ENCODE measurements at places on chromosomes 2 and 18.

DNA sequence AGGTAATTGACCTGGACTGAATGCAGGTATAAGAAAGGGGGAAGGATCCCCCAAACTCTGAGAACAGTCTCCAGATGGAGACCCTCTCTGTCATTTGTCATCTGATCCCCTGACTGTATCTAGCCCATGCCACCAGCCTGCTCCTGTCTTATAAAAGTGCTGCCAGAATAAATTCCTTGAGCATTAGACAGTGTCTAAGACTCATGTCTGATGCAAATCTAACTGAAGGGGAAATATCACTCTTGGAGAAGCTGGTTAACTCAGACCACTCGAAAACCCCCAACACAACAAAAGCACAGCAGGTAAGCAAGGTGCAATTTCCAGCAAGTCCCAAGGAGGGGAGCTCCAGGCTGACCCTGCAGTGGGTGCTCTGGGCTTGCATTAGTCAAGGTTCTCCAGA is 40.9 kb upstream of the KDM3A start:
- DNase-seq = no peak

DNA sequence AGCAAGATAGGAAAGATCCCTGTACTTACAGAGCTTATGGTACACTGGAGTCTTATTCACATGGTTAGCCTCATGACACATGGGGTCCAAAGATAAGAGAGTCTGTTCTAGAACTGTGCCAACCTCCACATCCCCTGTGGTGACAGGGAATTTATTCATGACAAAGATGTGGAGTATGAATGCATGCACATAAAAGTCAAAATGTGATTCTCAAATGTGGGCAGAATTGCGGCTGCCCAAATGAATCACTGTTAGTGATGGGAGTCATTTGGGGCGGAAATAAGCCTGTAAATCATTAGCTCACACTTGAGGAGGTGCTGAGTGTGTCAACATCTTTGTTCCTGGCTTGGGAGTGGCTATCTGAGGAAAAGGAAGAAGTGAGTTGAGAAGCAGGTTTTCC is 560.6 kb downstream of the SLC4A3 start:
- no peak for DNase-seq

DNA sequence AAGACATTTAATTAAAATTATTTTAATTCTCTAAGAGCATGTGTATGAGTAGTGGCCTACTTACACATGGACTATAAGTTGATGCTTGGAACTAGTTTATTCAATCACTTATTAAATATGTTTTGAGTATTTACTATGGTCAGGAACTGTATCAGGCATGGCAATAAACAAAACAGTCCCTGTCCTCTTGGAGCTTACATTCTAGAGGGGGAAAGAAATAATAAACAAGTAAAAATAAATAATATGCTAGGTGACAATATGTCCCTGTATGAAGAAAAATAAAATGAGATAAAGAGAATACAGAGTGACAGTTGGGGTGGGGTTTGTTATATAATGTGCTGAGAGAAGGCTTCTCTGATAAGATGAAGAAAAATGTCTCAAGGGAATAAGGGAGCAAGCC is 74.5 kb downstream of the MYO3B start:
- DNase-seq = no peak

DNA sequence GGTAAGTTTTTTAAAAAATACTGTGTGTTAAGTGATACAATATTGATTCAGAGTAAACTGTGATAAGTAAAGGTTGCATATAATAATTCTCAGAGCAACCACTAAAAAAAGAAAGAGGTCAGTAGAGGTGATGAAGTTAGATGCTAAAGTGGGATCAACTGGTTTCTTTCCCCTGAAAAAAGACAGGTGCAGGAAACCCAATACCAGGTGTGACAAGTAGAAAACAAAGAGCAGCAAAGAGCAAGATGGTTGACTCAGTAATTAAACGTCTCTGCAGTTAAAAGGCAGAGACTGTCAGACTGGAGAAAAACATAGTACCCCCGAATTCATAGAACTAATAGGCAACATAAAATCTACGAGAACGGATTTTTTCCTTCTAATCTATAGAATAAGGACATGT is 128.3 kb downstream of the ATP9B start:
- no peak for DNase-seq

- no peak for DNase-seq
These were observed 8.8 kb upstream of the PRSS56 start for GRCh38 chr2:232511336-232511890.

GRCh38 chr2:11738589-11739436 is 7.6 kb upstream of the LPIN1 start:
- DNase-seq = peak; percentile 36

GRCh38 chr2:169664600-169664977 is 29.6 kb downstream of the CFAP210 start:
- no peak for DNase-seq

DNA sequence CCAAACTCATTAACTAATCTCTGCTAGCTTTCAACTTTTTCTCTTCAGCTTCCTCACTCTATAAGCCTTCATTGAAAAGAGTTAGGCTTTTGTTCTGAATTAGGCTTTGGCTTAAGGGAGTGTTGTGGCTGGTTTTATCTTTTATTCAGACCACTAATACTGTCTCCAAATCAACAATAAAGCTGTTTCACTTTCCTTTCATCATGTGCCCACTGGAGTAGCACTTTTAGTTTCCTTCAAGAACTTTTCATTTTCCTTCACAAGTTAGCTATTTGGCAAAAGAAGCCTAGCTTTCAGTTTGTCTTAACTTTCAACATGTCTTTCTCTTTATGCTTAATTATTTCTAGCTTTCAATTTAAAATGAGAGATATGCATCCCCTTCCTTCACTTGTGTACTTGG is 271.7 kb upstream of the FSIP2 start:
- no peak for DNase-seq

GRCh38 chr18:43080671-43081070 is 34.8 kb downstream of the RIT2 start:
- DNase-seq = no peak

- DNase-seq = no peak
These were observed 424.0 kb downstream of the DSC3 start for GRCh38 chr18:30618567-30618966.

GRCh38 chr18:49023938-49024803 is 73.4 kb upstream of the SMAD7 start:
- DNase-seq = no peak

DNA sequence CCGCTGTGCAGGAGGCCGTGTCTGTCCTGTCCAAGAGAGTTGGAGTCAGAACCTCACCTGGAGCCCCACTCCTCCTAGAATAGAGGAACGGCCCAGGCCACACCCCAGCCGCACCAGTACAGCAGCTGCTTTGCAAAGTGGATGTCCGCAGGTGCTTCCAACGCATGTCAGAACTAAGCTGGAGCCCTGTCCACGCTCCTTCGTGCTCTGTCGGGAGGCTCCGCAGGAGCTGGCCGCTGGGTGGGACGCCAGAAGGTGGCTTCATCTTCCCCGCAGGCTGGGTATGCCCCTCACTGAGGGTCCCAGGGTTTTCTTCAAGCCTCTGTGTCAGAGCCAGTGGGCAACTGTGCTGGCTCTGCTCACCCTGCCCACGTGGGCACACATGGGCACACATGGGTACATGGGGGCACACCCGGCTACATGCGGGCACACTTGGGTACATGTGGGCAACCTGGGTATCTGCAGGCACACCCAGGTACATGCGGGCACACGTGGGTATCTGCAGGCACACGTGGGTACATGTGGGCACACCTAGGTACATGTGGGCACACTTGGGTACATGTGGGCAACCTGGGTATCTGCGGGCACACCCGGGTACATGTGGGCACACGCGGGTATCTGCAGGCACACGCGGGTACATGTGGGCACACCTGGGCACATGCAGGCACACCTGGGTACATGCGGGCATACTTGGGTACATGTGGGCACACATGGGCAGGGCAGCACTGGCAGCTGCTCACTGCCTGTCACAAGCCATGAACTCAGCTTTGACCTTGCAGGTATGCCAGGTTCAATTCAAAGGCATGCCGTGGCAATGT is 67.1 kb upstream of the CTDP1 start:
- DNase-seq = no peak

DNA sequence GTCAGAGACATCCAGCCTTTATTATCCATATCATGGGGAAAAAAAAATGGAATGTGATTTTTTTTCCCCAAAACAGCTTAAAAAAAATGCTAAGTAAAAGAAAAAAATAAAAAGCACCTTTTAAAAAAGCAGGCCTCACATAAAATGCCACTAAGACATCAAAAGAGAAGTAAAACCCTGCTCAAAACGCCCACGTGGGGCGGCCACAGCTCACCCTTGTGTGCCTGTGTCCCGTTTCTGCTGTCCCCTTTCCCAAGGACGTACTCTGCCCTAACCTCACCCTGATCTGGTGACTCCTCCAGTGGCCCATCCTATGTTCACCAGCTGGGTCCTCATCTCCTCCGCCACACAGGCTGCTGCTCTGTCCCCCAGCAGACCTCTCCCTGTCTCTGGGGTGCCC is 125.4 kb downstream of the NEDD4L start:
- no peak for DNase-seq

DNA sequence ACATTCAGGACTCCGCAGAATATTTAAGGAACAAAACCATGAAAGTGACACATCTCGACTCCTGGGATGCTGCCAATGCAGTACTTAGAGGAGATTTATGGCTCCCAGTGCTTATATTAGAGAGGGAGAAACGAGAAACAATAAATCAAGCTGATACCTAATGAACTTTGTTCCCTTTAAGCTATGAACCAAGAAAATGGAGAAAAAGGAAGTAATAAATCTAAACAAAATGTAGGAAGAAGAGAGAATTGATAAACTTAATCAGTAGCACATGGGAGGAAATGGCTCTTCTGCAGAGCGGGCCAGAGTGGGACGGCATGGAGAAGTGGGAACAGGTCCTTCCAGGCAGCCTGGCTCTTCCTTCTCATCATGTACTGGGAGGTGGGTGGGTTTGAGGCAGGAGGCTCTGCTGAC is 42.7 kb downstream of the NPPC start:
- no peak for DNase-seq

DNA sequence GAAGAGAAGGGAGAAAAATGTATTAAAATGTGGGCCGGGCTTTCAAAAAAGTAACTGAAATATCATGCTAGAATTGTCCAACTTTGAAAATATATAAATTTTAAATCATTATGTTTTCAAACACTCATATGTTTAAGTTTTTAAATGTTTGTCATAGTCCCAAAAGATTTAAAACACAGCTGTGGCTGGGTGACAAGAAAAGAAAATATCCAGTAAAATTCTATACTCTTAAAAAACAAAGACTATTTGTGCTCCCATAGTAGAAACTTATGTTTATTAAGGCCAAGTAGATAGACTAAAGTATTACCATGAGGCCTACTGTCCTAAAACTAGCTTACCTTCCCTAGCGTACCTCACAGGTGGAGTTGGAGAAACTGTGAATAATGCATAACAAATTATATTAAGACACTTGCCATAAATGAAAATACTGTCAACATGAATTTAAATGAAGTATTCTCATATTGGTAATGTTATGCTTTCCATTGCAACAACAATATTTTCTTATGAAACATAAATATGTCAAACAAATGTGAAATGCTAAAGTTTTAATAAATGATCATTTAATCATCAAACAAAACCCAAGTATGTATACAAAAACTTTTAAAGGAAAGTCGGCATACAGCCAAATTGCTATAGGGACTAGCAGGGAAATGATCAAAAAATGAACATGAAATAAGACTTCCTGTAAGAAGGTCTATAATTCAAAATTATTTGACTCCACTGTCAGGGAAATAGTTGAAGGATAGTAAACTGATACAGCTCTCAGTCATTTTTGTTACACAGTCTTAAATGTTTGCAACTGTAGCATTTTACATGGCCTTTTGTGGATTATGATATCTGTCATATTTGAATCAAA is 13.4 kb downstream of the MEIS1 start:
- no peak for DNase-seq

All from CD4-positive, alpha-beta T cell treated with Interleukin-6 at 100 ng/mL for 8 hours (primary cell).